ENCODE measurements at places on chromosomes 2 and 18.

GRCh38 chr18:21109936-21110712 is 1.5 kb downstream of the ROCK1 start:
- no peak for DNase-seq

- no peak for DNase-seq
Observed at GRCh38 chr2:240918258-240919091, 12.3 kb downstream of the CROCC2 start.

DNA sequence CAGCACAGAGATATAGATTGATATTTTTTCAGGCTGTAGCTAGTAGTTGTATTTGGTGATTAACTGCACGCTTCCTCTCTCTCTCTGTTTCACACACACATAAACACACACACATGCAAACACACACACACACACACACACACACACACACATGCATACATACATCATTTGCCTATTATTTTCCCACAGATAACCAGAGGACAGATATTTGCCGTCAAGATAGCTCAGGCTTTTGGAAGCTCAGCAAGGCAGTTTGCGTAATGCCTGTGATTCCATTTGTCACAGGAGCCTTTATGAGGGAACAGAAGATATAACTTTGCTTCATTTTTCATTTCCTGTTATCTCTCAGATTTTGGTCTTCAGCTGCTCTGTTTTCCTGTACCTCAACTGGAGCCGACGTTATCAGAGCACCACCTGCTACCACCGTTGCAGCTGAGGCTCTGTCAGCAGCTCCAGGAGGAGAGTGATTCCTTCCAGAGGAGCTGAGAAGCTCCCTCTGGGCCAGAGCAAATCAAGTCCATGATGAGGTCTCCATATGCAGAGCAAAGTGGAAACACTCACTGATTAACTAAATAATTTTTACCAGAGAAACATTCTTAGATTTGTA is 341.9 kb upstream of the PIK3C3 start:
- no peak for DNase-seq

GRCh38 chr2:54059986-54060385 is 55.4 kb upstream of the ACYP2 start:
- DNase-seq, result no peak

- no peak for DNase-seq
Observed at GRCh38 chr2:39094717-39095363, 26.0 kb downstream of the SOS1 start.

DNA sequence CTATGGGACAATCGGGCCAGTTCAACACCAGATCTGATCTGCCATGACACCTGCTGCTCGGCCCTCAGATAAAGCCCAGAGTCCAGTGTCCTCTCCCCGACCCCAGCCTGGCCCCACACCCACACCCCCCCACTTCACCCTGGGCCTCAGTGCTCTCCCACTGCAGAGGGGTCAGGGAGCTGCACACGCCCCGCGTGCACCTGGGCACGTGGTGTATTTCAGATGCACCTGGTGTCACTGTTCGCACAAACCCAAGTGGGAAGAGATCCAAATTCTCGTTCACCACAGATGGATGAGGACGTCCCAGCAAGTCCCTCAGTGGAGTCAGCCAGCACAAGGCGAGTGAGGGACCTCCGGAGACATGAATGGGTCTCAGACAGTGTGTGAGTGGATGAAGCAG is 161.3 kb downstream of the RTP5 start:
- DNase-seq, result no peak

- no peak for DNase-seq
Observed at GRCh38 chr2:43075811-43076585, 150.4 kb downstream of the ZFP36L2 start.

DNA sequence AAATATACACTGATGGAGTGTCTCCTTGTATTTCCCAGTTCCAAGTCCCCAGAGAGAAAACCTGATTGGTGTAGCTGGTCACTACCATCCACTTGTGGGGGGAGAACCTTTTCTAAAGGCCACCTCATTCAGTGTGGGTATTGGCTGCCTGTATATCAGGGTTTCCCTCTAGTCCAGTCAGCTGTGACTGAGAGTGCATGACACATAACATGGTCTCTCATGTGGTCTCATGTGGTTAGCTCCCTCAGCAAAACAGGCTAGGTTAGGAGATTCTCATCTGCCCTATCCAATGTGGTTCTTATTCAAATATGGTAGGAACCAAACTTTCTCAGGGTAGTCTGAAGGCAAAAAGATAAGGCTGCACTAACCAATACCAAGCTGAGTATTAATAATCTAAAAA is 4.1 kb upstream of the GORASP2 start:
- no peak for DNase-seq
